Femur (tissue), 1 donor: ENCODE measurements at places on chromosomes 2 and 18.

GRCh38 chr2:167181134-167181533, 292.9 kb downstream of the XIRP2 start:
- no peak for DNase-seq

GRCh38 chr2:46960618-46961017, 45.0 kb upstream of the MCFD2 start:
- no peak for DNase-seq

- no peak for DNase-seq
Measured at GRCh38 chr2:234739061-234739460, 212.8 kb upstream of the SH3BP4 start.

GRCh38 chr2:6994536-6995128, 77.4 kb downstream of the RNF144A start:
- no peak for DNase-seq

- DNase-seq = no peak
Measured at GRCh38 chr2:28618221-28619141, 122.6 kb downstream of the PLB1 start.

GRCh38 chr18:74661691-74662090, 64.0 kb downstream of the ZNF407 start:
- no peak for DNase-seq

DNA sequence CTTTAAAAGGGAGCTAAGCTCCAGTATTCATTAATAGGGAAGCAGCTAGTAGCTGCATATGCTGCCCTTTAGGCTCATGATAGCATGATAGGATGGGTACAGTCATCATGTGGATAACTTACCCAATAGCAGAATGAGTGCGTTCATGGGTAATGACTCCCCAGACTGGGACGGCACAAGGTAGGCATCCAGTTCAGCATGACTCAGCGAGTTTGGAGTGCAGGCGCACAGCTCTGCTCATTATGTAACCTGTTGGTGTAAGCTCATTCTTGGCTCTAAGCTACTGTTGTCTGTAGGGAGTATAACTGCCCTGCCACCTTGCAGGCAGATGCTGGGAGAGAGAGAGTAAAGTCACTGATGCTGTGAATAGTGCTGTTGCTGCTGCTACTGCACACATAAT, 209.2 kb upstream of the SYT4 start:
- no peak for DNase-seq

- no peak for DNase-seq
Measured at GRCh38 chr2:231280846-231281245, 82.4 kb downstream of the ARMC9 start.

DNA sequence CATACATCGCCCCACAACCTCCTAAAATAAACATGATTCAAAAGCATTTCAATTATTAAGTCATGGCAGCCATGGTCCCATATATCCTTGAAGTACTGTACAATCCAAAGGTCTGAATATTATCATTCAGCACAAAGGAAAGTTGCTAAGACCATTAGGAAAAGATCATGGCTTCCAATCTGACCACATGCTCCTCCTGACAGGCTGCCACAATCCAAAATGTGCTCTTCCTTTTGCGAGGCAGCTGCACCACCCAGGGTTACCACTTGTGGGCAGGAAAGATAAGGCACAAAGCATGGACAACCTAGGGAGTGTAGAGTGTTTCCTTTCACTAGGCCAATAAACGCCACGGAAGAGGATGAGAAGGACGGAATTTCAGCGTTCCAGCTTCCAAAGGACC, 5.4 kb downstream of the BOLA3 start:
- no peak for DNase-seq

GRCh38 chr2:7375901-7376300, 458.7 kb downstream of the RNF144A start:
- DNase-seq = no peak

DNA sequence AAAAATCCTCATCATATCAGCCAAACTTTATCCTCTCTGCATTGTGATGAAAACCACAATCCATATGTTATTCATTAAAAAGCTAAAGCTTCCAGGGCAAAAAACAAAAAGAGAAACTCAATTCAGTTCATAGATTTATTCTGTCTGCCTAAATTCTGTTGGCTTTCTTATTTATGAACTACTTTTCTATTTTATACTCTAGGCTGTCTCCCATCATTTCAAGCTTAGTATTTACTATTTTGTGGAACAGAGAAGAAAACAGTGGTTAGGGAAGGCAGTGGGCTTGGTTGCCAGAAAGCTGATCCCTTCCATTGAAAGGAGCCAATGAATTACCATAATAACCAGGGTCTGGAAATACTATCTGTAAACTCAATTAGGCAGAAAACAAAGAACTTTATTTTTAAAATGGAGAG, 71.8 kb downstream of the RAPH1 start:
- DNase-seq = peak; percentile 60

GRCh38 chr18:56511996-56512395, 126.4 kb downstream of the TXNL1 start:
- no peak for DNase-seq

DNA sequence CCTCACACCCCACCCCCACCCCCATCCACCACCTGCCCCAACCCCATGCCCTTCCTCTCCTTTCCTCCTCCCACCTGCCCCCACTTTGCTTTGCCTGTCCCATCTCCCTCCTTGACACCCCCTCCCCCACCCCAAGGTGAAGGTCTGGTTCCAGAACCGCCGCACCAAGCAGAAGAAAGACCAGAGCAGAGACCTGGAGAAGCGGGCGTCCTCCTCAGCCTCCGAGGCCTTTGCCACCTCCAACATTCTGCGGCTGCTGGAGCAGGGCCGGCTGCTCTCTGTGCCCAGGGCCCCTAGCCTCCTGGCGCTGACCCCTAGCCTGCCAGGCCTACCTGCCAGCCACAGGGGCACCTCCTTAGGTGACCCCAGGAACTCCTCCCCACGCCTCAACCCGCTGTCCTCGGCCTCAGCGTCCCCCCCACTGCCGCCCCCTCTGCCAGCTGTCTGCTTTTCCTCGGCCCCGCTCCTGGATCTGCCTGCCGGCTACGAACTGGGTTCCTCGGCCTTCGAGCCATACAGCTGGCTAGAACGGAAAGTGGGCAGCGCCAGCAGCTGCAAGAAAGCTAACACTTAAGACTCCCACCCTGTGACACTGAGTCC, 3.0 kb upstream of the ATP6V1B1 start:
- no peak for DNase-seq

DNA sequence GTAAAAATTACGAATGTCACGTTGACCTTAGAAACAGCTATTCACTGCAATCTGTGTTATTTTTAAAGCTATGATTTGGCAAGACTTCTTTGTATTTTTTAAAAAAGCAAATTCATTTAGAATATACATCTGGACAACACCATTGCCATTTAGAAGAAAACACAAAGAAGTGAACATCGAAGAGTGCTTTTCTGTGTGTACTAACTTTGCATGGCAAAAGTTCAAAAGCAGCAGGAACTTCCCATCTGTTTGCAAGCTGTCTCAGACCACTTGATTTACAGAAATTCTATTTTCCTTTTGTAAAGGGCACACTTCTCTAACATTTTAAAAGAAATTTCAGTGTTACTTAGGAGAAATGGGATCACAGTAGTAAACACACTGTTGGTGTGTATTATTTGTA, 145.9 kb downstream of the CALCRL start:
- no peak for DNase-seq

DNA sequence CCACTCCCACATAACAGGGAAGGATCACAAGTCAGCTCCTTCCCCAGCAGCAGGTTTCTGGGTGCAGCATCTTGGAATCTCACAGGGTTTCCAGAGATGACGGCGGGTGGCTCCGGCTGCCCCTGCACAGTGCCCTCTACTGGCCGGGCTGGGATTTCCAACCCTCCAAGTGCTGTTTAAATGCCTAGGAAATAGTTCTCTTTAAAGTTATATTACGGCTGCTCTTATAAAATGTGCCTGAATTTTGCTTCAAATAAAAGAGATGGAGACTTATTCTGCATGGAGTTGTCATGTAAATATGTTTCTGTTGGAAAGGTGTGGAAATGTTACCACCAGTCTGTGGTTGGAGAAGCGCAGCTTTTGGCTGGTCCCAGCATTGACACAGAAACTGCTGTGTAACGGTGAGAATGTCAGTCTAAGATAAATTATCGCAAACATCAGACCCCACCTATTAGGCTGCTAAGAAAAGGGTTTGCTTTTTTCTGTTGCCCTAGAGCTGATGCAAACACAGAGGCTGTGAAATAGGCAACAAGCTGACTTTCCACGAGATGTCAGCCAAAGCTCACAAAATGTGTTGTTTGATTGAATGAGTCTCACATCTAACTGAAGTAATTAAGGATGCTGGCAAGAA, 3.3 kb upstream of the HJURP start:
- DNase-seq = no peak

GRCh38 chr18:79851489-79851888, 53.8 kb downstream of the KCNG2 start:
- no peak for DNase-seq

- DNase-seq = no peak
Measured at GRCh38 chr2:193679847-193680246, 1485.1 kb upstream of the TMEFF2 start.

DNA sequence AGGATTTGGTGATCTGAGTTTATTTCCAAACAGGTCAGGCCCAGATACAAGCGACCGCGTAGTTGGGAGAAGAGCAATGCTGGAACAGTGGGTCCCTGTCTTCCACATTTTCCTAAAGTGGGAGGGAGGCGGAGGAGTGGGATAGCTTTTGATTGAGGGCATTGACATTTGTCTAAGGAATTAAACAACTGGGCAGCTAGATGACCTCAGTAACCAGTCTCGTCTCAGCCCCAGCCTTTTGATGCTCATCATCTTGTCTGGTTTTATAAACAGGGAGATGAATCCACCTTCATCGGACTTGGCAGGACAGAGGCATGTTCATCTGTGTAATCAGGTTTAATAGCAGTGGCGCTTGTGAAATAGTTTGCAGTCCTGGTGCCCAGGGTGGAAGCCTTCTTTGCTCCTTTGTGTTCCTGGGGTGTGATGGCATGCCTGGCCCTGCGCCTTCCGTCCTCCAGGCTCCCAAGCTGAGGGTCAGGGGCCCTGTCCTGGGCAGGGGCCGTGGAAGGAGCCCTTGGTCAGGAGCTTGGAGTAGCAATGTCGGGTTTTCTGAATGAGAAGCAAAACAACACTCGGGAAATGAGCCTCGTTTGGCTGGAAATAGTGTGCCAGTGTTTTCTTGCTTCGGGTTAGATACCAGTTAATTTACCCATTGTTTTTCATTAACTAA, 193.8 kb downstream of the FAM210A start:
- DNase-seq = no peak

GRCh38 chr2:14778015-14778414, 145.5 kb downstream of the LRATD1 start:
- DNase-seq = no peak

- no peak for DNase-seq
Measured at GRCh38 chr18:63168287-63168686, 151.3 kb downstream of the BCL2 start.

- DNase-seq = peak; percentile 74
Measured at GRCh38 chr2:235135990-235136561, 184.3 kb downstream of the SH3BP4 start.

DNA sequence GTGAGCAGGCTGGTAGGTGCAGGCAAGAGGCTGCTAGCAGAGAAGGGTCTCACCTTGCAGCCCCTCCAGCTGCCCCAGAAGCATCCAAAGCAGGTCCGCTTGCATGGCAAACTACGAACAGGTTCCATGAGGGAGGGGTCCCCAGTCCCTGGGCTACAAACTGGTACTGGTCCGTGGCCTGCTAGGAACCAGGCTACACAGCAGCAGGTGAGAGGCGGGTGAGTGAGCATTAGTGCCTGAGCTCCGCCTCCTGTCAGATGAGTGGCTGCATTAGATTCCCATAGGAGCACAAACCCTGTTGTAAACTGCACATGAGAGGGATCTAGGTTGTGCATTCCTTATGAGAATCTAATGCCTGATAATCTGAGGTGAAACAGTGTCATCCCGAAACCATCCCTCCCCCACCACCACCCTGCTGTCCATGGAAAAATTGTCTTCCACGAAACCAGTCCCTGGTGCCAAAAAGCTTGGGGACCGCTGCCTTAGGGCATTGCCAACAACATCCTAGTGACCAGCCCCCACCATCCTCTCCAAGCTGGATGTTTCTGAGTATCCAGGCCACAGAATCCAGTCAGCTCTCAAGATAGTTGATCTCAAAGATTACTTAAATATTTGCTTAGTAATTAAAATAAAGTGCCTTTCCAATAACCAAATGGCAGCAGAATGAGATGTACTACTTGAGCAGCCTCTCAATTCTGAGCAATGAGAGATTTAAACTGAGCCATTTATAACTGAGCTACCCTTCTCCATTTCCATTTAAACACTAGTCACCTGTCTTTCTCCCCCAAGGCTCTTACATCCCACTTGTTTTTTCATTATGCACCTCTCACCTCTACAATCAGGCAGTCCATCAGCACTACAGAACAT, 32.4 kb downstream of the LRP2 start:
- DNase-seq = no peak

DNA sequence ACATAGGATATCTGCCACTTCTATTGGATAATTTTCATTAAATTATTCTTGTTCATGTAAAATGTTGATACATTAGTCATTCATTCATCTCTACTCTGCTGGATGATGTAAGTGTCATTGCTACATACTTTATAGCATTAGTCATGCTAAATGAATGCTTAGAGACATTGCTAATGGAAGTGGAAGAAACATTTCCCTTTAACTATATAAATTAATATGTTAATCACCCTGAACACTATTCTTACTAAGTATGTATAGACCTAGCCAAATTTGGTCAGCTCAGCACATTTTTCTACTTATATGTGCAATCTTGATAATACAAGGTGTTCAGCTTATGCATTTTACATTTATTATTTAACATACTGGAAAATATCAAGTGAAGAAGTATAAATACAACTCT, 160.2 kb downstream of the DPP4 start:
- no peak for DNase-seq

DNA sequence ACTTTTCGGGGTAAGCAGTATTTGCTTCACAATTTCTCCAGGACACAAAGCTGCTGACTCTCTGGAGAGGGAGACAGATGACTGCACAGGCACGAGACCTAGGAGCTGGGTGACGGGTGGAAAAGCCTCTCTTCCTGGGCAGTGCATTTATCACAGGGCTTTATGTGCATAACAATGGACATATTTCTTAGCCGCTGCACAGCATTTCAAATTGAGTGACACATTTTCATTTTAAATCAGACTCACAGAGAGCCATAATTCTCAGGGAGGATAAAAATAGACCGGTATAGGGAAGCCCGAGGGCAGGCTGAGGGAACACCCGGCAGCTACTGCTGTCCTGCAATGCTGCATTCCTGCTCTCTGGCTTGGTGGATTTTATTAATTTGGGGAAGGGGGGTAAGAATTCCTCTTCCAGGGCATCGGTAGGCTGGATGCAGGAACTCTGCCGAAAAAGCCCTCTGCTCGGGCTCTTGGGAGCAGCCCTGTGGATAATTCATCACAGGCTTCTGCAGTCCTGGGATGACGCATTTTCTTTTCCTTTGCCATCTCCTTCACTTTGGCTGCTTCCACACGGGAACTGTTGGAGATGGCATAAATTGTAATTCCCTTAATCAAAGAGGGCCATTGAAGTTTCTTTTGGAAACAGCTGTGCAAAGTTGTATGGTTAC, 108.1 kb upstream of the ACAA2 start:
- no peak for DNase-seq

DNA sequence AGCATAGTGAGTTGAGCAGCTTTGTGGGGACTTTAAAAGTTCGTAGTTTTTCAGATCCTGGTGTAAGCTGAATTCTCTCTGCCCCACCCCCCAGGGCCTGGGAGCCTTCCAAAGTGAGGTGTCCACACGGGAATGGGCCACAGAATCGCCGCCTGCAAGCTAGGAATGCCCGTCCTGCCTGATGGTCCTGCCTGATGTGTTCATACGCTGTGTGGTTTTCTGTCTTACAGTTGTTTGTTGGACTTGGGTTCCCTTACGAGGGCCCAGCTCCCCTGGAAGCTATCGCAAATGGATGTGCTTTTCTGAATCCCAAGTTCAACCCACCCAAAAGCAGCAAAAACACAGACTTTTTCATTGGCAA, 158.7 kb downstream of the MGAT5 start:
- DNase-seq = peak; percentile 48

- DNase-seq = no peak
Measured at GRCh38 chr2:6412533-6413091, 453.1 kb downstream of the CMPK2 start.
